Cerebellar nuclear complex (tissue), 1 donor: ENCODE measurements at places on chromosomes 4 and X.

- DNase-seq, result no peak
Observed at GRCh38 chr4:16588149-16588548, 310.3 kb downstream of the LDB2 start.

DNA sequence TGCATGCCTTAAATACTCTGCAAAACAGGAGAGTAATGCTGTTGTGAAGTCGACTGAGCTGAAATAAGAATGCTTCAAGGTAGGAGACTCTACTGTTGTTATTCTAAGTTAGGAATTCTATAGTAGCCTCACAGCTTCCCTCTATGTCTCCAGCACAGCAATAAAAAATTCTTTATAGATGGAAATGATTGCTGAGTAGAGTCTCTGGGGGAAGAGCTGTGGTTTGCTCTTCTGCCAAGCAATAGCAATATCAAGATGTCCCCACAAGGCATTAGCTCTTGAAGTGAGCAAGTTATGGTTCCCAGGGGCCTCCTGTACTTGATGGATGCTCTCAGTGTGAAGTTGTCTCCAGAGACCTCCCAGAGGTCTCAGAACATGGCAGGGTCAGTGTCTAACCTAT is 880.6 kb upstream of the FRG1 start:
- no peak for DNase-seq

DNA sequence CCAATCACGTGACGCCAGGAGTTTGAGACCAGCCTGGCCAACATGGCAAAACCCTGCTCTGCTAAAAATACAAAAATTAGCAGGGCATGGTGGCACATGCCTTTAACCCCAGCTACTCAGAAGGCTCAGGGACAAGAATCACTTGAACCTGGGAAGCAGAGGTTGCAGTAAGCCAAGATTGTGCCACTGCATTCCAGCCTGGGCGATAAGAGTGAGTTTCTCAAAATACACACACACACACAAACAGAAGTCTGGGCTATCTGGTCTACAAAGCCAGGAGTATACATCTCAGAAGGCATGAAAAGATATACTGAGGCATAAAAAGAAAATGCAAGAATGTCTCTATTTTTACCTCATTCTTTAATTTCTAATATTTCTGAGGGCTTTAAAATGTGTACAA is 11.3 kb downstream of the YTHDC1 start:
- no peak for DNase-seq

DNA sequence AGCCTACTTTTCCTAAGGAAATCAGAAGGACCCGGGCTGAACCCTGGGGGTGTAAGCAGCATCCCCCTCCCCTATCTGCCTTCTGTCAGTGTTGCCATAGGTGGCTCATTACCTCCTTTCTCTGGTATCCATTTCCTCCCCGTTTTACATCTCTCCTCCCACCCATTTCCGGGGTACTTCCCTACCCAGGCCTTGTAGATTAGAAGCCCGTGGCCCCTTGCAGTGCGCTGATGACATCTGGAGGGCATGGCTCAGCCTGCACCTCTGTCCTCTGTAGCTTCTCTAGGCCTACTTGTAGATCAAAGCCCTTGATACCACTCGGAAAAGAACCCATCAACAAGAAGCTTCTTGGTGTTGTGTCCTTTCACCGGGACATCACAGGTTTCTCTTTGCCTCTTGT is 71.8 kb downstream of the NBDY start:
- no peak for DNase-seq

- DNase-seq, result no peak
Observed at GRCh38 chr4:119099227-119099810, 36.3 kb upstream of the MYOZ2 start.

DNA sequence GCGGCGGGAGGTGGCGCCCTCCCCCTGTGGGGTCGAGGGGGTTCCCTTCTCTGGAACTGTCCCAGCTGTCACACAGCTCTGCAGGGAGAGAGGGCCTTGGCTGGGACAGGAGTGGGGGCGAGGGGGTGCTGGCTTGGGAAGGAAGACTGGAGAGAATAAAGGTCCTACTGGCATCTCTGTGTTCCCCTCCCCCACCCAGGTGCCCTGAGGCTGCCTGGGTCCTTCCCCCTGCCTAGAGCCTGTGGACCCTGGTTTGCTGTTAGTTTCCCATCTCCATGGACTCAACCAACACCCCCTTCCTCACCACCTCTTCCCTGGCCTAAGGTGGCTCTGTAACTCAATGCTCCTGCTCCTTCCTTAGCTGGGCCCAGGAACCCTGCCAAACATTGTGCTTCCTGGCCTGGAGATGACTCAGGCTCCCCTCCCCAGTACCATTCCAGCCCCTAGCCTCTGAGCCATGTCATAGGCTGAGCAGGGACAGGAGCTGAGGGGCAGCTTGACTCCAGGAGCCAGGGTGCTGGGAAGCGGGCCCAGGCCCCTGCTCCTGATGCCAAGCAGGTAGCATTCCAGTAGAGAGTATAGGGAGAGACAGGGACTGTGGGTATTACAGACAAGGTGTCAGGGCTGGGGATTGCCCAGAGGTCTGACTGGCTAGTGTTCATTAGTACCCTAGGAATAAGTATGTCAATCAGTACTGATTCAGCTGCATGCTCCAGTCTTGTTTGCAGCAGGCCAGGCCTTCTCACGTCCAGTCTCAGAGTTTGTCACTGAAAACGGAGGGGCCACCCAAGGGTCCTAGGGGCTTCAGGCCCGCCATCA is 100.7 kb downstream of the EFNB1 start:
- no peak for DNase-seq

- DNase-seq, result no peak
Observed at GRCh38 chr4:14059006-14059405, 431.5 kb upstream of the BOD1L1 start.

DNA sequence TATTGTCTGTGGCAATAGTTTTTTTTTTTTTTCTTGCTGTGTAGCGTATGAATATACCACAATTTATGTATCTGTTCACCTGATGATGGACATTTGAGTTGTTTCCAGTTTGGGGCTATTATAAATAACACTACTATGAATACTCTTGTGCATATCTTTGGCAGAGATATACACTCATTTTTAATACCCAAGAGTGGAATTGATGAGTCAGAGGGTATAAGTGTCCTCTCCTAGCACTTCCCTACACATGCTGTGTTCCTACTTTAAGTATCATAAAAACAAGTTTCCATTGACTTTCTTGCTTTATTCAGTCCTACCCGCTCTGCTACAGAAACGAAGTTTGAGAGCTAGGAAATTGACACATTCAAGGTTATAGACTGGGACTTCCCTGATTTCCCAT is 39.8 kb downstream of the XIAP start:
- no peak for DNase-seq

- DNase-seq, result no peak
Observed at GRCh38 chr4:155787113-155787710, 28.4 kb downstream of the GUCY1B1 start.

- no peak for DNase-seq
Observed at GRCh38 chrX:155966876-155967275, 30.6 kb upstream of the IL9R start.

DNA sequence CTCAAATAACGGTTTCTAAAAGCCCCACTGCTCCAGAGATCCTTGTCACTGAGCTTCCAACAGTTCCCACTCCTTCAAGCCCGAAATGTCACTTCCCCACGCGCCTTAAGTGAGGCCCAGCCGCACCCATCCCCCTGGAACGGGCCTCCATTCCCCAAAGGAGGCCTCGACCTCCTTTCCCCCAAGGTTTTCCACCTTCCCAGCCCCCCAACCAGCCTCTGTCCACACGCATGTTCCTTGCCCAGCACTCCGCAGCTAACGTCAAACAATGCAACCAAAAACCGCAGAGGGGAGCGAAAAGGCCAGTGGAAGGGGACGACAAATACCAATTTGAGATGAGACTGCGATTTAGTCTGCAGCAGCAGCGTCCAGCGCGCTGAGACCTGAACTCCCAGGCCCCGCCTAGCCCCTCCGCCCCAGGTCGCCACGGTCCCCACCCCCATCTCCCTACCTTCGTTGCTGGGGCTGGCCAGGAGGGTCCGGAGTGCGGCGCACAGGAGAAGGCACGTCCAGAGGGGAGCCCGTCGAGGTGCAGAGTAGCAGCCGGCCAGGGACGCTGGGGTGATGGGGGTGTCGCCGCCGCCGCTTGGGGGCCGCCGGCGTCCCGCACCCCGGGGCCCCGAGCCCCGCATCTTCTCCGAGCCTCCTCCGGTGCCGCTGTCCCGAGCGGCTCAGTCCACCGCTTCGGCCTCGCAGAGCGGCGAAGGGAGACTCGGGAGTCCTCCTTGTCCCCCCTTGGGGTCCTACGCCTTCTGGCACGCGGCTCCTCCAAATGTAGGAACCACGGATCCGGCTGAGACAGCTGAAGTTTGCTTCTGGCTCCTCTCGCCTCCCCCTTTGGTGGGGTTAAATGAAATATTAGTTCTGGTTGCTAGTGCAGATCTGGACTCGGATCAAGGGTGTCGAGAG is 924 bp downstream of the EPHA5 start:
- no peak for DNase-seq

DNA sequence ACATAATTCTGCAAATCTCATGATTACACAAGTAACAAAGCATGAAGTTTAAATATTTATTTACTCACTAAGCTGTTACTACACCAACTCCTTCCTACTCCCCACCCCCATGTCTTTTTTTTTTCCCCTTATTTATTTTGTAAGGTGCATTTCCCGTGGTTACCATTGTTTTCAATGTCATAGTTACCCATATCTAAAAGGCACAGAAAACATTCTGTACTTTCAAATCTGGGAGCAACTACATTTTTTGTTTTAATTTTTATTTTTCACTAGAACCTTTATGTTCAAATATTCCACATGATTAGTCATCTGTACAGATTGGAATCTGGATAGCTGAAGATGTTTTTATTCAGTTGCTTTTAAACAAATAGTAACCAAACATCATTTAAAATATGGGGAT is 62.8 kb downstream of the PPP3CA start:
- DNase-seq, result no peak

- no peak for DNase-seq
Observed at GRCh38 chrX:126338916-126339315, 172.8 kb upstream of the DCAF12L2 start.

GRCh38 chrX:115251458-115252233 is 17.8 kb upstream of the LRCH2 start:
- no peak for DNase-seq

DNA sequence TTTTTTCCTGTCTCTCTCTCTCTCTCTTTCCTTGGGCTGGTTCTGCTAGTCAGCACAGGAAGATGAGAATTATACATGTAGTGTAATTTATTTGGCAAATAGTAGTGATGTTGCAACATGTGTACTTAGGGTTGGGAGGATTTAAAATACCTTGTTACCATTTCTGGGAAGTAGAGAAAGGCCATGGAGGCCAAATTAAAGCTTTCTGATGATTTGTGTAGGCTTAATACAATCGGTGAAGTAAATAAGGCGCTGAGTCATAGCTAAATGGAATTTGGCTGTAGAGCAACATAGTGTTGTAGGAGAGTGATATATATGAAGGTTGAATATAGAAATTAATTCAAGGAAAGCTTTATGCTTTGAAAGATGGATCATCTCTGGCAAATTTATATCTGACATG is 295.3 kb downstream of the GRID2 start:
- no peak for DNase-seq

GRCh38 chr4:85556283-85556682 is 81.3 kb downstream of the ARHGAP24 start:
- DNase-seq, result no peak

DNA sequence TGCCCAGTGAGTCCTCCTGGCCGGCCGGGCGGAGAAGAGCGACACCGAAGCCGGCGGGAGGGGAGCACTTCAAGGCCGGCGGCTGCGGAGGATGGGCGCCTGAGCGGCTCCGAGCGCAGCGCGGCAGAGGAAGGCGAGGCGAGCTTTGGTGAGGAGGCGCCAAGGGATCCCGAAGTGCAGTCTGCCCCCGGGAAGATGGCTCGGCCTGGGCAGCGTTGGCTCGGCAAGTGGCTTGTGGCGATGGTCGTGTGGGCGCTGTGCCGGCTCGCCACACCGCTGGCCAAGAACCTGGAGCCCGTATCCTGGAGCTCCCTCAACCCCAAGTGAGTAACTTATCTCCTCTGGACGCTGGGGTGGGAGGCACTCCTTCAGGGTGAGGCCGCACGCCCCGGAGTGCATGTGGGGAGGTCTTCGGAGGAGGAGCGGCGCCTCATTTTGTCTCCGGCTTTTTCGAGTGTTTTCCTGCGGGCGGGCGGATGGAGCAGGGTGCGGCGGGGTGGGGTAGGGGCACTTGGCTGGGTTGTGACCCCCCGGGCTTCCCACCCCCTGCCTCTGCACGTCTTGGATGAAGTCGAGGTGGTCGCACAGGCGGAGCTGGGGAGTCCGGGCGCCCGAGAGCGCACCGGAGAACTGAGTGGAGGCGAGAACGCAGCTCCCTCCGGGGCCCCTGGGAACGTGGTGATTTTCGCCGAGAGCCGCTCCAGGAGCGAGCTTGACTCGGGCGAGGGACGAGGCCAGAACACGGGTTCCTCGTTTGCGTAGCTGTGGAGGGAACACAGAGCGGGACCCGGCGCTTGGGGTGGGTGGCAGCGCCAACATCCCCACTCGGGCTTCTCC is 979 bp downstream of the EFNB1 start:
- DNase-seq, result no peak

DNA sequence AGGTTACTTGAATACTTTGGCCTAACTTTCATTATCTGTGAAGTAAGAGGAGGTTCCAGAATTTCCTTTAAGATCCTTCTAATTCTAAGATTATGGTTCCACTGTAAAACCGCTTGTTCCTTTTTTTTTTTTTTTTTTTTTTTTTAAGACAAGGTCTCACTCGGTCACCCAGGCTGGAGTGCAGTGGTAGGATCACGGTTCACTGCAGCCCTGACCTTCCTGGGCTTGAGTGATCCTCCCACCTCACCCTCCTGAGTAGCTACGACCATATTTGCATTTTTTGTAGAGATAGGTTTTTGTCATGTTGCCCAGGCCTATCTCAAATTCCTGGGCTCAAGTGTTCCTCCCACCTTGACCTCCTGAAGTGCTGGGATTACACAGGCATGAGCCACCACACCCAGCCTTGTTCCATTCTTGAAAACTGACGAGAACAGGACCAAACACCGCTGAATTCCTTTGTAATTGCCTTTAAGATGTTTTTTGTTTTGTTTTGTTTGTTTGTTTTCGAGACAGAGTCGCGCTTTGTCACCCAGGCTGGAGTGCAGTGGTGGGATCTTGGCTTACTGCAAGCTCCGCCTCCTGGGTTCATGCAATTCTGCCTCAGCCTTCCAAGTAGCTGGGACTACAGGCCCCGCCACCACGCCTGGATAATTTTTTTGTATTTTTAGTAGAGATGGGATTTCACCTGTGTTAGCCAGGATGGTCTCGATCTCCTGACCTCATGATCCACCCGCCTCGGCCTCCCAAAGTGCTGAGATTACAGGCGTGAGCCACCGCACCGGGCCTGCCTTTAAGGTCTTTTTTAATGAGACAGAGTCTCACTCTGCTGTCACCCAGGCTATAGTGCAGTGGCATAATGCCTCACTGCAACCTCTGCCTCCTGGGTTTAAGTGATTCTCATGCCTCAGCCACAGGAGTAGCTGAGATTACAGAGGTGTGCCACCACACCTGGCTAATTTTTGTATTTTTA is 6.8 kb downstream of the PDS5A start:
- DNase-seq, result no peak

- no peak for DNase-seq
Observed at GRCh38 chr4:149961876-149962597, 116.2 kb upstream of the DCLK2 start.

GRCh38 chr4:3310301-3311094 is 17.7 kb downstream of the RGS12 start:
- no peak for DNase-seq

- DNase-seq, result no peak
Observed at GRCh38 chr4:126799416-126799815, 833.3 kb upstream of the INTU start.

GRCh38 chr4:171644430-171645057 is 168.7 kb upstream of the GALNTL6 start:
- DNase-seq, result no peak
